ENCODE measurements at places on chromosomes 1 and 21.
A peak's percentile ranks its signal among the peaks of the same experiment; 100 is the strongest.

GRCh38 chr1:46749404-46749803, 30.5 kb upstream of the EFCAB14 start:
- peak; percentile 30 for DNase-seq

- no peak for DNase-seq
These were observed 245.3 kb downstream of the GPR52 start for GRCh38 chr1:174693085-174693484.

DNA sequence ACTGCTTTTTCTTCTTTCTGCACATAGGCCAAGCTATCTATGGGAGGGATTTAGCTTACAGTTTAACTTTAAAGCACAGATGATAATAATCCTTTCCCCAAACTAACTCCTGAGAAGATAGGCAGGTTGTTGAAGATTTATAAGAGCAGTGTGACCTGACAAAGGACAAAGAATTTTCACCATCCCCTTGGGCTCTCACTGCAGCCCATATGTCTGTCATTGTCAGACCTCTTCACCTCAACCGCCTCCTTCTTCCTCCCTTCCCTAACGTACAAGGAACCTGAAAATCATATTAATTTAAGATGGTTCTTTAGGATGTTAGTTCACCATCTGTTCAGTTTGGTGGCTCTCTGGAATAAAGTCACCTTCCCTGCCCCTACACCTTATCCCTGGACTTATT, 5.0 kb downstream of the RNU1-2 start:
- no peak for DNase-seq

GRCh38 chr21:38165466-38166172, 91.2 kb upstream of the KCNJ15 start:
- no peak for DNase-seq

DNA sequence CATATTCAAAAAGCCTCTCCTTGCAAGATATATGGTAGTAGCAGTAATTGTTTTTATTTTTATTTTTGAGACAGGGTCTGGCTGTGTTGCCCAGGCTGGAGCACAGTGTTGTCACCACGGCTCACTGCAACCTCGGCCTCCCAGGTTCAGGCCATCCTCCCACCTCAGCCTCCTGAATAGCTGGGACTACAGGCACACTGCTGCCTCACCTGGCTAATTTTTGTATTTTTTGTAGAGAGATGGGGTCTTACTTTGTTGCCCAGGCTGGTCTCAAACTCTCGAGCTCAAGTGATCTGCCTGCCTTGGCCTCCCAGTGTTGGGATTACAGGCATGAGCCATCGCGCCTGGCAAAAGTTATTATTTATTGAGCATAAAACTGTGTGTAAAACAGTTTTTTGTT, 38.4 kb downstream of the SLC66A1 start:
- no peak for DNase-seq

- DNase-seq = peak; percentile 56
These were observed 12.4 kb downstream of the C1orf116 start for GRCh38 chr1:207020065-207020708.

DNA sequence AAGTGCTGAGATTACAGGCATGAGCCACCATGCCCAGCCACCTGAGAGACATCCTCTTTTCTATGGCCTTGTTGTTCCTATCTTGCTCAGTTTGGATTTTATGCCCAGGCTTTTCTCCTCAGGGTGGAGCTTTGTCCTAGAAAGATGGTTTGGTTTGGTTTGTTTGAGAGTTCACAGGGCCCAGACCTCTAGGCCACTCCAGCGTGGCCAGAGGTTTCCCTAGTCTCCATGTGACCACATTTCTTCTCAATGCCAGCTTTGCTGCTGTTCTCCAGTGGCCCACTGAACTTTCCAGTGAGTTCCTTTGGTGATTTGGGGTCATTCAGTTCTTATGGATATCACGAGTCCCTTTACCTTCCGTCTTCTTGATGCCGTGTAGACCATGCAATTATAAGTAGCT, 92.6 kb upstream of the SERBP1 start:
- no peak for DNase-seq

GRCh38 chr1:65751961-65752360, 40.7 kb upstream of the PDE4B start:
- DNase-seq = peak; percentile 9

GRCh38 chr1:160781914-160782689, 13.9 kb upstream of the LY9 start:
- no peak for DNase-seq

- DNase-seq = no peak
These were observed 24.6 kb downstream of the RPS6KA1 start for GRCh38 chr1:26553942-26554682.

DNA sequence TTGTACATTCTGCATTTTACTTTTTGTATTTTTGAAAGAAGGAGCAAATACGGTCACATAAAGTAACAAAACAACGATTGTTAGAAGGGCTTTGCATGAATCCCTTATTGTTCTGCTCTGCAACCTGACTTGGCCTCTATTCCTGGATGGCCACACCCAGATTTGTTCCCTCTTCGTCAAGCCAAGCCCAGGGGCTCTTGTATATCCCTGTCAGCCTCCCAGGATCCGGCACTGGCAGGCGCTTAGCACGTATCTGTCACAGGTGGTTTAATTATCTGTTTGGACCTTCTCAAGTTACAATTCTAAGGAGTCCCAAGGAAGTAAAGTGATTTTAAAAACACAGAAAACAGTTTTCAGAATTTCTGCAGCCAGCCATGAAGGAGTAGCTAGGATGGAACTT, 28.0 kb downstream of the CRYAA start:
- DNase-seq = peak; percentile 7

- no peak for DNase-seq
These were observed 199.0 kb downstream of the PDE4B start for GRCh38 chr1:65991694-65992093.

- peak; percentile 37 for DNase-seq
These were observed 59.0 kb downstream of the ALPL start for GRCh38 chr1:21568006-21568746.

DNA sequence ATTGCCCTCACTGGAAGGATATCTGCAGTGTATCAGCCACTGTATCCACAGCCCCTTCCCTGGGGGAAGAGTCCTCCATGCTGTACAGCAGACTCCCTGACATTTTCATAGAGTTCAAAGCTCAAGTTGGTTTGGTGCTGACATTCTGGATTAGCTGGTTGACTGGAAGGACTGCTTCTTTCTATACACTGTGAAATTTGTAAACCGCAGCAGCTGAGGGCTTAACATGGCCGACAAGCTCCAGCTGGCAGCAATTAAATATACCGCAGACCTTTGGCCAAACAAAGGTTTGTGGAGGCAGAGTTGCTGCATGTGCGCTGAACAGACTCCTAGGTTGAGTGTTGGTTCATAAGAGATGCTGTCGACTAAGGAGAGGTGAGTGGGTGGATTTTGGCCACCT, 126.4 kb downstream of the DHRS3 start:
- no peak for DNase-seq

DNA sequence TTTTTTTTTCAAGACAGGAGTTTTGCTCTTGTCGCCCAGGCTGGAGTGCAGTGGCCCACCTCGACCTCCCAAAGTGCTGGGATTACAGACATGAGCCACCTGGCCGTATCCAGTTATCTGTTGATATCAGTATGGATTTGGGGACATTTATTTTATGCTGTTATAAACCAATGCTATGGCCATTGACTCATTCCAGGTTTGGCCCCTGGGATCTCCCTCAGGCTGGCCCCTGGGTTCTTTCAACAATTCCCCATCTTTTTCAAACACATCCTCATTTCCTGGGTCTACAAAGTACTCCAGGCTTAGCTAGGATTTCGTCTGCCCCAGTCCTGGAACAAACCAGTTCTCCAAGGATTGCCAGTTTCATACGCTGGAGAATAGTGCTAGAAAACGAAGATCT, 44.1 kb downstream of the WDR4 start:
- DNase-seq = no peak

DNA sequence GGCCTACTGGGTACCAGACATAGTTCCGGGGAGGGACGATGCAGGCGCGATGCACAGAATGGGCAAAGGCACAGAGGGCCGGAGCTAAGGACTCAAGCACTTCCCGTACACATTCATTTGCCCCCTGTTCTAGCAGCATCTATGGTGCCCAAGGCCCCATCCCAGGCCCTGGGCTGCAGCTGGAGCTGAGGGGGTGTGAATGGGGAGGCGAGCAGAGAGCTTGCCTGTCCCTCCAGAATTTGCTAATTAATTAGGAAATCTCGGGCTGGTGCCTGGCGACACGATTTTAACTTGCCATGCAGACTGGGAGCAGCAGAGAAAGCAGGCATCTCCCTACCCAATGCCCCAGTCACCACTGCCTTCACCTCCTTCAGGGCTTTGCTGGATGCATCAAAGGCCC, 35.9 kb downstream of the EPHA2 start:
- no peak for DNase-seq

DNA sequence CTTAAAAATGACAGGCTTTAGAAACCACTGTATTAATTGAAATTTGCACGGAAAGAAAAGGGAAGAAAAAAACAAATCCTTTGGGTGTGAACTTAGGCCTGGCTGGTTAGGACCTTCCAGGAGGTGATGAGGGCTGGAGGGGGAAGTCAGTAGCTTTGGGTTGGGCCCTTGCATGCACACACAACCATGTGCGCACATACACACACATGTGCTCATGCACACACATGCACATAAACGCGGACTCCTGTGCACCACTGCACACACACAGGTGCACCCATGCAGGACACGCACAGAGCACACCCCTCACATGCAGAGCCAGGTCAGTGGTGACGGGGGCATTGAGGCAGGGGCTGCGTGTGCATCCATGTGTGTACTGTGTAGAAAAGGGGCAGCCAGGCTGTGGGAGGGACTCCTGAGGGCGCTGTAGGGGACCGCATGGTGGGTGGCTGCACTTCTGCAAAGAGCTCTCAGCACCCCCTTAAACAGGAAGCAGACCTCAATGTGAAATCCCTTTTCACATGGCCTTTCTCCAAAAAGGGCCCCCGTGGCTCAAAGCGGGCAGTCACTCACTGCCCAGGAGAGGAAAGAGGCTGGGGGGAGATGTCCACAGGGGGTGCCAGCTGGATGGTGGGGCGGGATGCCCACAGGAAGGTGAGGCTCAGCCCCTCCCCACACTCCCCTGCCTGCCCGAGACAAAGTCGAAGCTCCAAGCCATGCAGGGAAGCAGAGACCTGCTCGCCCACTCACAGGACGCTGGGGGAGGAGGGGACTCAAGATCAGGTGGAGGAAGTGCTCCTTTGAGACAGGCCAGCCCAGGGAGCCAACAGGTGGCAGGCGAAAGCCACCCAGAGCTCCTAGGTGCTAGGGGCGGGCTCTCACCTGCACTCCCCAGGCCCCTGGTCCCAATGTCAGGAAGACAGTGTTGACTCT, 95.2 kb downstream of the ITPKB start:
- no peak for DNase-seq

DNA sequence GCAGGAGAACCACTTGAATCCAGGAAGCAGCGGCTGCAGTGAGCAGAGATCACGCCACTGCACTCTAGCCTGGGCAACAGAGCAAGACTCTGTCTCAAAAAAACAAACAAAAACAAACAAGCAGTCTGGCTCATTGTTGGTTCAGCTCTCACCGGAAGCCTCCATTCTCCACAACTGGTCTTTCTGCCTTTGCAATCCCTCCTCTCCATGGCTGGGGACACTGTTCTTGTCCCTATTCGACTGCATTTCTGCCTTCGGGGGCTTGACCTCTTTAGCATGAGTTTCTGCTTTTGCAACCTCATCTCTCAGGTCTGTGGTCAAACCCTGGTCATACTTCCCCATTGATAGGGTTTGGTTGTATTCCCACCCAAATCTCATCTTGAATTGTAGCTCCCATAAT, 216.3 kb upstream of the NR5A2 start:
- no peak for DNase-seq

- no peak for DNase-seq
These were observed 68.6 kb upstream of the SPATA6 start for GRCh38 chr1:48540587-48540986.

- no peak for DNase-seq
These were observed 104.1 kb downstream of the CSMD2 start for GRCh38 chr1:34060901-34061415.

DNA sequence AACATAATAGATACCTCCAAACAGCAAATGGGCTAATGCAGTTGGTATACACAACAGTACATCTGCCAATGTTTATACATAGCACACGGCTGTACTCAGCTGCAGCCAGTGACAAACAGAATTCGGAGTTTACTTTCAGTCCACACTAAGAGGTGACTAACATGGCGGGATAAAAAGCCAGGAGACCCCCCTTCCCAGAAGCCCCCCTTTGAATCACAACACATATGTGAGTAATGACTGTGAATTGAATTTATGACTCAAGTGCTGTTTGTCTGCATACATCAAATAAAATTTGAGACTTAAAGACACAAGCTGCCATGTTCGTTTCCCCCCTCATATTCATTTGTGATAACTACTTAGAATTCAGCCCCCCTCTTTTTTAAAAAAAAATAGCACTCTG, 113.2 kb downstream of the RUNX1 start:
- DNase-seq = no peak

DNA sequence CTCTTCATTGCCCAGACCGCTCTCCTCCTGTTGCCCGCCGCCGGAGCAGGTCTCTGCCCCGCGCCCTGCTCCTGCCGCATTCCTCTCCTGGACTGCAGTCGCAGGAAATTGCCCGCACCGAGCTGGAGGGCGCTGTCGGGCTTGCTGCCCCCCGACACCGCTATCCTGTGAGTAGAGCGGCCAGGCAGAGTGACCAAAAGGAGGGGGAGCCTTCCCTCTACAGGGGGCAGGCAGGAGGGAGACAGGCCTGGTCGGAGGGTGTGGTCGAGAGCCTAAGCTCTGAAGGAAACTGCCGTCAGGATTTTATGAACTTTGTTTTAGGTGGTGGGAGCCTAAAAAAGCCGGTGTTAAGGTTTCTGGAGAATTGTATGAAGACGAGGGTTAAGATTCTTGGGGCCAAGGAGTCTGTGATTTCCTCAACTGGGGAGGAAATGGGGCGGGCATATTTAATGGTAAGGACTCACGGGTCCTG, 517 bp downstream of the LRIG2 start:
- peak; percentile 57 for DNase-seq

Data from kidney tubule cell (primary cell).